Hindlimb muscle (tissue), 1 donor: ENCODE measurements at places on chromosomes 2 and 18.
A peak's percentile ranks its signal among the peaks of the same experiment; 100 is the strongest.

GRCh38 chr2:224122542-224122941 is 83.5 kb upstream of the SERPINE2 start:
- DNase-seq, result no peak

GRCh38 chr2:74384051-74384450 is 3.9 kb upstream of the DCTN1 start:
- DNase-seq, result no peak

DNA sequence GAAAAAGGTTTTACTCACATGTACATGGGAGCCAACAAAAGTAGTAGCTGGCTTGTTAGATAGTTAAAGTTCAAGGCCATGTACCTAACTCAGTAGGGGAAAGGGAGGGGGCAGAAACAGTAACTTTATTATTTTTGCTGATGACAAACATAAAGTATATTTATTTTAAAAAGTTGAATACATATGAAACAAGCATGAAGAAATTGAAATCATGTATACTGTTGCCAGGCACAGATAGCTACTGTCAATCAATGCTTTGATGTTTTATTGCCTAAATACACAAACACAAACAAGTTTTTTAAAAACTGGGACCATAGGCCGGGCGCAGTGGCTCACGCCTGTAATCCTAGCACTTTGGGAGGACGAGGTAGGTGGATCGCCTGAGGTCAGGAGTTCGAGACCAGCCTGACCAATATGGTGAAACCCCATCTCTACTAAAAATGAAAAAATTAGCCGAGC is 7.6 kb upstream of the PSD4 start:
- no peak for DNase-seq

DNA sequence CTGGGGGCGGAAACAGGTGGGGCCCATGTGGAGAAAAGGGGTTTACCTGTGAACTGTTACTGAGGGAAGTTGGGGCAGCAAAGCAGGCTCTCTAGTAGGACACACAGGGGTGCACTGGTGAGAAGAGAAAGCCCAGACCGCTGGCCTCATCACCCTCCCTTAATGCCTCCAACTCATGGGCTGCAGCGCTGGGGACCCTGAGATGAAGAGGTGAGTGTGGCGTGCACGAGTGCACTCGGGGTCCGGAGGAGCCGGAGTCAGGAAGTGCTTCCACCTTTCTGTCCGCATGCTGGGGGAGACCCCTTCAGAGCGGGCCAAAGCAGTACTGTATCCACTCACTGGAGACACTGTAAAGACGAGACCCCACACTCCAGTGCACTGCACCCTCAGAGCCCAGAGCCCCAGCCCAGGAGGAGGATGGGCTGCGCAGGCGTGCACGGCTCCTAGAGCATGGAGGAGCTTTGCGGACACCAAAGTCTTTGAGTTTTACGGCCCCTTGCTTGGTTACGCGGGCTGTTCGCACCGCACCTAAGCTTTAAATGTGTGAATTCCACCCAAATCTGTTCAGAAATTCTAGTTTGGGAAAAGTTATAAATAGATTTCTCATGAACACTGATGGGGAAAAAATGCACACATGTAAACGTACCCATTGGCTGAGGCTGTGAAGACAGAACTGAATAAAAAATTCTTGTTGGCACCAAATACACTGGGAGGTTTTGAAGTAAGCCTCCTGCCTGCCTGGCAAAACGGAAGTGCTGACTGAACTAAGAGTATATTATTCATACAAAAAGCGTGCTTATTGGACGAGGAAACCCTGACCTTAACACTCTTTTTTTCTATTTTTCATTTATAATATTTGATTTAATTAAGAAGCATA is 45.4 kb upstream of the PPP4R1 start:
- no peak for DNase-seq

DNA sequence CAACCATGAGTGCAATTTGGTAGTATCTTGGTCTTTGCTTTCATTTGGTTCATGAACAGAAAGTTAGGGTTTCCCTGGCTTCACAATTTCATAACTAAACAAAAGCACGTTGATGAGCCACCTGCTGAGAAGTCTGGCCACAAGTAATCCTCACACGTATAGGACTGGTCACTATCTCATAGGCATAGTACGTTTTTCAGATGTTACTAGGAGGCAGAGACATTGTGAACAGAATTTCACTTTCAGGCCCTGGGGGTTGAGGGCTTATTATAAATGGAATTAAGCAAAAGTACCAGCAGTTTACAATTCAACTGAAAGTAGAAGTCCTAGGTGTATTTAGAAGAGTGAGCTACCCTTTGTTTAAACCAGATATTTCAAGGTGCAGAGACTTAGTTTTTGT is 277.1 kb downstream of the ALPK2 start:
- no peak for DNase-seq

GRCh38 chr2:179460181-179460929 is 195.7 kb upstream of the SESTD1 start:
- no peak for DNase-seq

- no peak for DNase-seq
Observed at GRCh38 chr2:239602290-239603282, 201.8 kb upstream of the HDAC4 start.

DNA sequence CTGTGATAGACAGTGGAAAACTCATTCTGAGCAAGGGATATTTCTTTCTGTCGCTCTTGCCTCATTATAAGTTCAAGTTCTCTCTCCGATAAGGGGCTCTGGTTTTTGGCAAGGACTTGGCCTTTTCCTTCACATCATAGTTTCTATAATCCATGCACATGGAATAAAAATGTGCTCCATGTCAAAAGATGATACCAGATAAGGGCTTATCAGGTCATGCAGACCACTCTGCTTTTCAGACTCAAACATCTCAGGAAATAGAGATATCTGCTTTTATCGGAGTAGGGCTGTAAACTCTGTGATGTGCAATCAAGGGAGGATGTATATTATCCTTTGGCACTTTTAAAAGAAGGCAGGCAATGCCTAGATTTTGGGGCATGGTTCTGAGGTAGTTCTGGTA is 45.0 kb upstream of the DARS1 start:
- no peak for DNase-seq

DNA sequence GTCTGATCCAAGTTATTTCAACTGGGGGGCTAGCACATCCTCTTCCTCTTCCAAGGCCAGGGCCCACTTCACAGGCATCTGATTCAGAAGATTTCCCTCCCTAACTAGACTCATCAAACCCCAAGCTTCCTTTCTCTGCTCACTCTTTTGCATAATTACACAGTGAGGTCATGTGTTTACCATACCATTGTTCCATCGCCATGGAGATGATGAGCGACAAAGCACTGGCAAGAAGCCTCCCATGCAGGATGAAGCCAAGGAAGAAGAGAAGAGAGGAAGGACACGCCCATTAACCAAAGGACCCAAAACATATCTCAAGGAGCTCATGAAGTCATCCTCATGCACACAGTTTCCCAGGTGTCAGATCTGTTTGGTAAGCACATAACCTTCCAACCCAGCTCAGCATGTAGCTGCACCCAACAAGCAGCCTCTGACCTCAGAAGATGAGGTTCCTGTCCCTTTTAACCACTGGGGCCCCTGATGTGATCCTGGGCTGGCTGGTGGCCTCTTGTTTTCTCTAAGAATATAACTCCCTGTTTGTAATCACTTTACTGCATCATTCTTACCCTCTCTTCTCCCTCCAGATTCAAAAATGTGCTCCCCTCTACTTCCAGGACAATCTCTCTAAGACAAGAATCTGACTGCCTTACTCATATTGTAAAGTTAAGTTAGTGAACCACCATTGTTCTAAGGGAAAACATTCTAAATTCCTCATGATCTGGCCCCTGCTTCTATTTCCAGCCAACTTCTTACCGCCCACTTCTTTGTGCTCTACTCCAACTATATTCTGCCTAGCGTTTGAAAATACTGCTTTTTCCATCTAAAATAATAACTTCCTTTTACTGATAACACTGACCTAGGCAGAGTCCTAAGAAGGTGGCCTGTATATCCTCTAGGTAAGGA is 190.1 kb downstream of the TTC32 start:
- peak; percentile 85 for DNase-seq

GRCh38 chr2:152624805-152625204 is 92.5 kb downstream of the PRPF40A start:
- DNase-seq, result no peak

- DNase-seq, result no peak
Observed at GRCh38 chr2:196274387-196274809, 103.0 kb upstream of the STK17B start.

GRCh38 chr2:8232871-8233270 is 449.0 kb upstream of the ID2 start:
- no peak for DNase-seq

DNA sequence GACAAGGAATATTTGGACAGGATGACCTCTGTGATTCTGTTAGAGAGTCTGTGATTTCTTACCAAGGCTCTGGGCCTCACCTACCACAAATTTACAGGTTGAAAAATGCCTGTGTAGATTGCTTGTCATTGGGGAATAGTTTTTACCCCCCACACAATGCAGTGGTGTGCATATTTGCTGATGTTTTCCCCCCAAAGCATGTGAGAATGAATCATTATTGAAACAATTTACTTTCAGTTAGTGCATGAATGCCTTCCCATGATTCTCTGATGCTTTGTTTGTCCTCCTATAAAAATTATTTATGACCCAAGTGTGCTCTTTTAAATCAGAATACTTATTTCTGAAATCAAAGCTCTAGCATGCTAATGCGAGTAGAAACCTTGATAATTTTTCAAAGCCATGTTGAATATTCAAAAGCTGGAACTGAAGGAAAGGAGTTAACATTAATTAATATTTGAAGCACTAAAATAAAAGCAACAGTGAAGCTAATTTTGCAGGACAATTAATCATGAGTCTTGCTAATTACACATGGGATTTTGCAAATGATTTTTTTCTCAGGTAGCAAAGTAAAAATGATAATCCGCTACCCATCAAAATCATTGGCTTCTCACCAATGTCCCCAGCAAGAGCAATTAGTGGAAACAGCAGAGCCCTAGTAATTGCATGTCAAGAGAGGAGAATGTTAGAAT is 361.2 kb upstream of the HNRNPA3 start:
- DNase-seq, result no peak

- DNase-seq, result no peak
Observed at GRCh38 chr2:17122887-17123501, 395.2 kb downstream of the RAD51AP2 start.

GRCh38 chr18:25192065-25192464 is 159.9 kb downstream of the ZNF521 start:
- DNase-seq, result no peak
